ENCODE measurements at places on chromosomes 7 and 10. TPM values are rescaled to one million over a fixed set of nuclear protein-coding genes. Genes with fewer than 3 reads are reported as not detected.

The MRLN gene
- total RNA-seq = not detected

The VPS26A gene
- total RNA-seq = 27.6 TPM

The HMX2 gene
- not detected for total RNA-seq

The MCM10 gene
- total RNA-seq = 0.31 TPM

The SERPINE1 gene
- 408 TPM for total RNA-seq

The ASZ1 gene
- not detected for total RNA-seq

The ADCYAP1R1 gene
- 0.69 TPM for total RNA-seq

The NME8 gene
- not detected for total RNA-seq

The TSPAN15 gene
- 5.5 TPM for total RNA-seq

The RAB18 gene
- total RNA-seq = 43.7 TPM

The HGF gene
- total RNA-seq = 285 TPM

The RELN gene
- 0.12 TPM for total RNA-seq

The TMEM236 gene
- total RNA-seq = 0.15 TPM

The PDE1C gene
- 11.1 TPM for total RNA-seq

The AASS gene
- 11.7 TPM for total RNA-seq

The CPA2 gene
- total RNA-seq = not detected

The ADCY1 gene
- 0.69 TPM for total RNA-seq

The TBXAS1 gene
- 13.5 TPM for total RNA-seq

The NPC1L1 gene
- total RNA-seq = not detected

The CYP3A7 gene
- not detected for total RNA-seq

The HOXA4 gene
- not detected for total RNA-seq

The SVIL gene
- 86.8 TPM for total RNA-seq

Data from cardiac ventricle fibroblast (primary cell).